ENCODE measurements at places on chromosomes 13 and 19.

DNA sequence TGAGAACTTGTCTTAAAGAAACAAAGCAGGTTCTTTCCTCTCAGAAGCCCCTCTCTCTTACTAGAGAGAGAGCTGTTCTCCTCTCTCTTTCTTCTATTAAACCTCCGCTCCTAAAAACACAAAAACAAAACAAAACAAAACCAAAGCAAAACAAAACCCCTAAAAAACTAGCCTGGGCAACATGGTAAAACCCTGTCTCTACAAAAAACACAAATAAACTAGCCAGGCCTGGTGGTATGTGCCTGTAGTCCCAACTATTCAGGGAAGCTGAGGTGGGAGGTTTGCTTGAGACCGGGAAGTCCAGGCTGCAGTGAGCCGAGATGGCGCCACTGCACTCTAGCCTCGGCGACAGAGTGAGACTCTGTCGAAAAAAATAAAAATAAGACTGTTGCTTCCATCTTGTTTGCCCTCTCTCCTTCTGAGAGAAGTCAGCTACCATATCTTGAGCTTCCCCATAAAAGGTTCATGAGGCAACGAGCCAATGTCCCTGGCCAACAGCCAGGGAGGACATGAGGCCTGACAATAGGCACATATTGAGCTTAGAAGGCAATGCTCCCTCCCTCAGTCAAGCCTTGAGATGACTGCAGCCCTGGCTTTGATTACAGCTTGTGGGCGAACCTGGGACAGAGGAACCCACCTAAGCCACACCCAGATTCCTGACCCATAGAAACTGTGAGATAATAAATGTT lies 17.5 kb upstream of the FLT3 start:
- peak; percentile 48 for DNase-seq

- no peak for DNase-seq
Observed at GRCh38 chr13:31350560-31350959, 150.8 kb downstream of the B3GLCT start.

DNA sequence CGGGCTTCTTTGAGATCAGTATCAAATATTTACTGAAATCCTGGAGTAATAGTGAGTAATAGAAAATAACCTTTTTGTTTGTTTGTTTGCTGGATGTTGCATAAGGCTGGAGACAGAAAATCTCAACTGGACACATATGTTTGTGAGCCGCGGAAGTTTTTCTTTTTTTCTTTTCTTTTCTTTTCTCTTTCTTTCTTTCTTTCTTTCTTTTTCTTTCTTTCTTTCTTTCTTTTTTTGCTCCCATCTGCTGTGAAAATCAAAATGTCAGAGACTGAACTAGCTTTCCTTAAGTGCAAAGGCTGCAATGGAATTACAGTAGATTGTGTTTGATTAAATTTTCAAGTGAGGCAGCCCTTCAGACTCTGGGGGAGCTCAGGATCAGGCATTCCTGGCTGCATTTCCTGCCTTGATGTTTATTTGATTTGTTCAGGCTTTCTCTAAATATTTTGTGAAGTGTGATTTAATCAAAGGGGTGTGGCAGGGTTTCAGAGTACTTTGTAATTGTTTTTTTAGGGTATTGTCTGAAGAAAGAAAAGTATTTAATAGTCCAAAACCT lies 319 bp downstream of the FRY start:
- DNase-seq, result no peak

- no peak for DNase-seq
Observed at GRCh38 chr13:31200637-31200971, 829 bp downstream of the B3GLCT start.

DNA sequence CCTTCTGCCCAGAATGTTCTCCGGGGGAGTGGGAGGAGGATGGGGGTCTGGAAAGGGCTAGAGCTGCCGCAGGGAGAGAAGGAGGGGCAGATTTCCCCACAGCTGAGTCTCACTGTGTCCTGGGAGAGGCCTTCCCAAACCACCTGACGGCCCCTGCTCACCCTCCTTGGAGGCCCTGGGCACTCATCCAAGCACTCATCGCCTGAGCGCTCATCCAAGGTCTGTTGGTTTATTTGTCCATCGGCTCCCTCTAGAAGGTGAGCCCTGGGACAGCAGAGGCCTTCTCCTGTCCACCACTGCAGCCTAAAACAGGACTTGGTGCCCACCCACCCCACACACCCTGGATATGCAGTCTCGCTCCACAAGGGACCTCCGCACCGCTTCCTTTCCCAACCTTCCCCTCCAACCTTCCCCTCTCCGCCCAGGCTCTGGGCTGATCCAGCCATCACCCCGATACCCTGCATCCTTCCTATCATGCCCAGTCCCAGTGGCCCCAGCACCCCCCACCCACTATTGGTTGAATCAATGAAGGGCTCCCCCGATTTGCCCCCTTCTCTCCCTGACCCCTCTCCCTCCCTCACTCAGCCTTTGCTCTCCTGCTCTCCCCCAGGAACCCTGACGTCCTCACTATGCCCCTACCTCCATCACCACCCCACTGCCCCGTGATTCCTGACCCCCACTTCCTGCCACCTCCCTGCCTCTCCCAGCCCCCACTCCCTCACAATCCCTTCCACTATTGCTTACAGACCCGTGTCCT lies 1.7 kb downstream of the UBXN6 start:
- DNase-seq, result peak; percentile 77

- peak; percentile 18 for DNase-seq
Observed at GRCh38 chr13:74202129-74202813, 68.1 kb upstream of the KLF12 start.

DNA sequence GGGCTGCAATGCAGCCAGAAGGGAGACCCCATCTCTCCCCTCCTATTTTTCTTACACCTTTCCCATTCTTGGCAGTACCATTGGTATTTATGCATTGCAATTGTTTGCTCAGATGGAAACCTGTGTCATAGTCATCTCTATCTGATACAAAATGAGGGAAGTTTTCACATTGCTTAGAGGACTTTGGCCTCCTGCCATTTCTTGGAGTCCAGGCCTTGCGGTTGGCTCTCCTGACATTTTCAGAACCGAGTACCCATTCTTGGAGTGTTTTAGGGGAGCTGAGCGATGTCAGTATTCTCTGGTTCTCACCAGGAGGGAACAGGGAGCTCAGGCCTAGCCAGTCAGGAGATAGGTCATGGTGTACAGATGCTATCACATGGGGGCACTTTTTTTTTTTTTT lies 1.5 kb downstream of the SIN3B start:
- no peak for DNase-seq

- no peak for DNase-seq
Observed at GRCh38 chr13:114266241-114266640, 15.2 kb upstream of the UPF3A start.

GRCh38 chr13:34078334-34078999 lies 260.5 kb downstream of the RFC3 start:
- DNase-seq, result no peak

DNA sequence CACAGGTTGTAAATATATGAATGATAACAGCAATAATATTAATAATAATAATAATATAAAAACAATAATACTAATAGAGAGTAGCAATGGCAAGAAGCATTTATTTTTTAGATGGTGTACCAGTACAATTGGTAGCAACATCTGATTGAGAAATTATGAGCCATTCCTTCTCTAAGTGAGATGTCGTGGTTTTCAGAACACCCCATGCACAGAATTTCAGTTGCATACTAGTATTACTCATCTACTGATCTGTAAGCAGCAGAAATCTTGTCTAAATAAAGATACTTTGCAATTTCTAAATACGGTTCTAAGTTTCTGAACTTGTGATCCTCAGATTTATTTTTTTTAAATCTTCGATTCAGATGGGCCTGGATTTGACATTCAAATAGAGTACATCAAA lies 788.0 kb upstream of the ATXN8OS start:
- DNase-seq, result peak; percentile 5

DNA sequence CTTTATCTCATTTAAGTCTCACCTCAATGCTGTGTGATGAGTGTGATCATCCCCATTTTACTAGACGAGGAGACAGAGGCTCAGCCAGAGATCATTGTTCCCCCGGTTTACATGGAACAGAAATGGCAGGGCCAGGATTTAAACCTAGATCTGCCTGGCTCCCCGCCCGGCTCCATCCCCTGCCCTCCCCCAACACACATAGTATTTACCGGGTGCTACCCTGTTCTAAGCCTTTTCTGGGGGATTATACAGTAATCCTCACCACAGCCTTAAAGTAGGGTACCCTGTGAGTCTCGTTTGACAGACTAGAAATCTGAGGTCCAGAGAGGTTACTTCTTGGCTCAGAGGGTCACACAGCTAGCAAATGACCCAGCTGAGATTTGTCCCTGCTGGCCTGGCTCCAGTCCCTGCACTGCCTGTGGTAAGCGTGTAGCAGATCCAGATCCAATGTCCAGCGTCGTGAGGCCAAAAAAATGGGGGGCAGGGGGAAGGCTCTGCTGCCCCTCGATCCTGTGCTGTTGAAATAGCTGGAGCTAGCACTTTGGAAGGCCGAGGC lies 3.8 kb upstream of the KLC3 start:
- no peak for DNase-seq

- DNase-seq, result no peak
Observed at GRCh38 chr13:45205124-45205523, 4.3 kb upstream of the KCTD4 start.

GRCh38 chr19:30557212-30557611 lies 185.0 kb downstream of the ZNF536 start:
- peak; percentile 59 for DNase-seq

DNA sequence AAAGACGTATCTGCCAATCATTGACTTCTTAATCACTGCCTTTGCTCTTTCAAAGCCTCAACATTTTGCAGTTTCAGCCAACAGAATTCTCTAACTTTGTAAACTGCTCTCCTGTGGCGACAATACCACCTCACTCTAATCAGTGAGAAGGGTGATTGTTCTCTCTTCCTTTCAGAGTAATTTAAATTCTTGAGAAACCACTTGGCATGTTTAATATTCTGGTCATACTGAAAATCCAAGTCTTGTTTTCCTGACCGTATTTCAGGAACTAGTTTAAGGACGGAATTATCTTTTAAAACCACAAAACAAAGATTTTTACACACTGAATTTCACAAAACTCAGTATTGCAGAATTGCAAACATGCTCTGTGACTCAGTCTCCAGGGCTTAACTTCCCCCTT lies 5.2 kb upstream of the CDC16 start:
- no peak for DNase-seq

DNA sequence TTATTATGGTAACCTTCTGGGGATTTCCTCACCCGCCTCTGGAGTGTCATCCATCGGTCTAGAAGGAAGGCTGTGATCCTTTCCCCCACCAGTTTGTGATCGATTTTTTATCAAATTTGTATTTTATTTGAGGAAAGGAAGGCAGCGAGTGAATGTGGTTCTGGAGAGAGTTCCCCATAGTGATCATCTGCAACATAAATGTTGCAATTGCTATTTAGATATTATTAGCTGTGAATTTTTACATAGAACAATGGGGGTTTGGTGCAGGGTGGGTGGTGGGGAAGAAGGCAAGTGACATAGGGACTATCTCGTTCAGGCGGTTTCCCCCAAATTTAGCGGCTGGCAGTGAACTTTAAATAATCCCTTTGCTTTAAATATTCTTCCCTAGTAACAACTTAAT lies 1.2 kb downstream of the CDK8 start:
- peak; percentile 37 for DNase-seq

GRCh38 chr19:3366753-3367627 lies 607 bp downstream of the NFIC start:
- DNase-seq, result no peak

GRCh38 chr13:74730556-74731331 lies 596.5 kb upstream of the KLF12 start:
- peak; percentile 31 for DNase-seq

DNA sequence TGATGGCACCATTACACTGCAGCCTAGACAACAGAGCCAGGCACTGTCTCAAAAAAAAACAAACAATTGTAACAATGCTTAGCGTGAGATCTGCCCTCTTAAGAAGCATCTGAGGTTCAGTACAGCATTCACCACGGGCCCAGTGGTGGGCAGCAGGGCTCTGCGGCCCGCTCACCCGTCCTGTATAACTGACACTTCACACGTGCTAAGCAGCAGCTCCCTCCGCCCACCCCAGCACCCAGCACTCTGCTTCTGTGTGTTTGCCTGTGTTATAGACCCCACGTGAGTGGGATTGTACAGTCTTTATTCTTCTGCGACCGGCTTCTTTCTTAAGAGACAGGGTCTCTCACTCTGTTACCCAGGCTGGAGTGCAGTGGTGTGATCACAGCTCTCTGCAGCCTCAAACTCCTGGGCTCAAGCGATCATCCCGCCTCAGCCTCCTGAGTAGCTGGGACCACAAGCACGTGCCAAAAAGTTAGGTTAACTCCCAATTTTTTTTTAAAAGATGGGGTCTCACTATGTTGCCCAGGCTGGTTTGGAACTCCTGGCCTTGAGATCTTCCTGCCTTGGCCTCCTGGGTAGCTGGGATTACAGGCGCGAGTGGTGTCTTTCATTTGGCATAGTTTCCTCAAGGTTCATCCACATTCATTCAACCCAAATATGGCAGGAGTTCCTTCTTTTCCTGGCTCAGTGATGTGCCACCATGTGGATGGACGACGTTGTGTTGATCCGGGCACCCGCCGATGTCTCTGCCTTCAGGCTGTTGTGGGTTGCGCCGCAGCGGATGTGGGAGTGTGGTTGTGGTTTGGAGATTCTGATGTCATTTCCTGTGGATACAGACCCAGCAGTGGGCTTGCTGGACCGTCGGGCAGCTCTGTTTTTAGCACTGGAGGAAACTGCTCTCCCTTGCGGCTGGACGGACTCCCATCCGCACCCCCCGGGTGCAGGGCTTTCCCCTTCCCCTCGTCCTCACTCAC lies 170.0 kb downstream of the KDM4B start:
- no peak for DNase-seq

GRCh38 chr13:101977475-101977874 lies 424.4 kb downstream of the FGF14 start:
- DNase-seq, result no peak

DNA sequence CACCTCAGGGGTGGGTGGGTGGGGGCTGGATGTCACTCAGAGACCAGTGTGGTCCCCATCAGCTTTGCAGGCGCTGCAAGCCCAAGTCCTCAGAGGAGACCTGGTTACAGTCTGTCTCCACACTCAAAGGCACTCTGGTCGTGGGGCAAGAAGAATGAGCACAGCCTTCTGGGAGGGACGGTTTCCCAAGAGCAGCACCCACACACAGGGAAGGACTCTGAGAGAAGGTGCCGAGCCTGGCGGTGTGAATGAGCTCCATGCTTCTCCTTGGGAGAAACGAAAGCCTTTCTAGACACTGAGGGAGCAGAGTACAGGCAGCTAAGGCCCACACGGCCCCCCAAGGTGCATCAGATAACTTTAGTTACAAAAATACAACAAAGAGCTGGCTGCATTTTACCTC lies 473.6 kb downstream of the FOXO1 start:
- DNase-seq, result no peak

DNA sequence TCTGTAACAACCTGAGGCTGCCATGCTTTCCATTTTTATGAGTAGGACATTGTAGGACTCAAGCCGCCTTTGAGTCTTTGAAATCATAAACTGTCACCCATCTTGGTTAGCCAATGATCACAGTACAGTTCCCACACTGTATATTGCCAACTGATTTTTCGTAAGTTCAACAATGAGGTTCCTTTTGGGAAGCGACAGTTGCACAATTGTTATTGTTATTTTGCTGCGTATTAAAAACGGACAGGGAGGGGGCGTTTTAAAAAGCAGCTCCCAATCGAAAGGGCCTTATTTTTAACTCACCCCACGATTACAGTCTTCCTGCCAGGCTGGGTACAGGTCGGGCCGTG lies 601 bp downstream of the SLC46A3 start:
- no peak for DNase-seq

All from muscle of back (tissue), 13 donors.